ENCODE measurements at places on chromosomes 12 and 14.

DNA sequence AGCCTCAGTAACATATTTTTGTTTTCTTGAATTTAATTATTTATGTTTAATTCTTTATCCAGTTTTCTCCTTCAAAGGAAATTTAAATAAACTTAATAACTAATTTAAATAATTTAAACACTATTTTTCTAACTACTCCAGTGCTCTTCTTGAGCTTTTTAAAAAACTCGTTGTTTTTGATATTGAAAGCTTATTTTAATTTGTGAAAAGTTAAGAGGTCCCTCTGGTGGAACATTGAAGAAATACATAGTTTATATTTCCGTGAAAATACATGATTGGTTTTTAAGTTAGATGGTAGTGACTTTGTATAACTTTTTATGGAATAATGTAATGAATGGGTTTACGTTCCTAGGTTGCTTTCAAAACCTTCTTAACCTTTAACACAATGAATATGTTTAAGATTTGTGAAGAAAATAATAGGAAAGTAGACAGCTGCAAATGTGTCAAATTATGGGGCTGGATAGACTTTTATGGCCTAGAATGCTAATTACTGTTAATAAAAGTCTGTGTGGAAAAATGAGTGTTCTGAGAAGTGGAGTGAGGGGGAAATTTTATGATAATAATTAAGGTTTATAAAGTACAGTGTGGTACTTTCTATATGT lies 45.9 kb upstream of the MSRB3 start:
- DNase-seq = no peak

DNA sequence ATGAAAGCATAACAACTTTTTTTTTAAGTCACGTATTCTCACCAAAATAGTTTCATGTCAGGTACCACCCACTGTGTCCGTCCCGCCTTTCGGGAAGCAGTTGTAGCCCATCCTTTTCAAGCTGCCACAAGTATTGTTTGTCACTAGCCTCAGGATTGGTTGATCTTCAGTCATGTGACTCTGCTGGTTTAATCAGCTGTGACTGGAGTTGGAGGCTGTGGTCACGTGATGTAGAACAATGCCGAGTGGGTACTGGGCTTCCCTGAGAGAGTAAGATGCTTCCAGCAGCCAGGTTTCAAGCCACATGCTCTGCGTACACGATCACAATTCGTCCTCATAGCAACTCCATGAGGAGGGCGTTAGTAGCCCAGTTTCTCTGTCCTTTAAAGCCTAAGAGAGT lies 83.0 kb upstream of the WSCD2 start:
- no peak for DNase-seq

DNA sequence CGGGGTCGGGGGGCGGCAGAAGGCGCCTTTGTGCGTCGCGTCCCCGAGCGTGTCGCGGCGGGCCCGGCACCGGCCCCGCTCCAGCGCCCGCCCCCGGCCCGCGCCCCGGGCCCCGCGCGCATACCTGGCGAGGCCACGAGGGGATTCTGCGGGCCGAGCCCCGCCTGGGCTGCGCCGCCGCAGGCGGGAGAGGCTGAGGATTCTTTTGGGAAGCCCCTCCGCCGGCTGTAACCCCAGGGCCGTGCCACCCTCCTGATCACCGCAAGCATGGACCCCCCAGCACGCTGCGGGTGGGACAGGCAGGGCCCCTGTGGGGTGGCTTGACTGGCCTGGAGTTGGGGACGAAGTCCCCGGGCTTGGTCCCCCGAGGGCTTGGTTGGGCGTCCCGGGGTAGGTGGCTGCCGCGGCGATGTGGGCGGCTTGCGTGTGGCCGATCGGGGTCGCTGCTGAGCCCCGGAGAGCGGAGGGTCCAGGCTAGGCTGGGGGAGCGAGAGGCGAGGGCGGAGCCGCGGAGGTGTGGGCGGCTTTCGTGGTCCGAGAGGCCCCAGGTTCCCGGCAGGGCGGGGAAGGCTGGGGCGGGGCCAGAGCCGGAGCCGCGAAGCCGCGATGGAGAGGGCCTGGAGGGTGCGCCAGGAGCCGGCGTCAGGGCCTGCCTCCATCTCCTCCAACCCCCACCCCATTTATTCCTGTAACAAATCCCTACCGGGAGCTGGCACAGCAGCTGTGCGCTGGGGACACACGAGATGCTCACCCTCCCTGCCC lies 28.4 kb upstream of the GPR132 start:
- peak; percentile 79 for DNase-seq

GRCh38 chr12:19764408-19764807 lies 325.1 kb downstream of the AEBP2 start:
- no peak for DNase-seq

- DNase-seq = no peak
Measured at GRCh38 chr12:114694436-114695304, 10.7 kb upstream of the TBX3 start.

DNA sequence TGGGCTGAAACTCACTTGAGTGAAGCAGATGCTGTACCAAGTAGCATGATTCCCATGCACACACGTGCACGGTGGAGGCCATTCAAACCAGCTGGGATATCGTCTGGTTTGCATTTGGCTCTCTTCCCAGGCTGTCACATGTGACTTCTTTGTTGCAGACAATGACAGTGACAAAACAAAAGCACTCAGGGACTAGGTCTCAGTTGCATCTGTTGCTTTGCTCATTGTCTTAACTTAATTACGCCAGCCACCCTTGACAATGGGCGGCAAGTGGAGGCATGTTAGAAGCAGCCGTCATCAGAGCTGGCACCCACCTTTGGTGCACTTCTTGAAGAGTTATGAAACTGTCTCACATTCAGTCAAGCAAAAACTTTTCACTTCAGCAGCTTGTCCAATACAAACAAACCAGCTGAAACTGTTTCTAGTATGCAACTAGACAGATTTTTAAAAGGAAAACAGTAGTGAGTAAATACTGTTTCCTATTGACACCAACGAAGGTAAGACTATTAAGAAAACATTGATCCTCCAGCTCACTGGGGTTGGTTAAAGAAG lies 74.3 kb downstream of the IGF1 start:
- no peak for DNase-seq

- no peak for DNase-seq
Measured at GRCh38 chr12:130462558-130463274, 125.0 kb downstream of the PIWIL1 start.

DNA sequence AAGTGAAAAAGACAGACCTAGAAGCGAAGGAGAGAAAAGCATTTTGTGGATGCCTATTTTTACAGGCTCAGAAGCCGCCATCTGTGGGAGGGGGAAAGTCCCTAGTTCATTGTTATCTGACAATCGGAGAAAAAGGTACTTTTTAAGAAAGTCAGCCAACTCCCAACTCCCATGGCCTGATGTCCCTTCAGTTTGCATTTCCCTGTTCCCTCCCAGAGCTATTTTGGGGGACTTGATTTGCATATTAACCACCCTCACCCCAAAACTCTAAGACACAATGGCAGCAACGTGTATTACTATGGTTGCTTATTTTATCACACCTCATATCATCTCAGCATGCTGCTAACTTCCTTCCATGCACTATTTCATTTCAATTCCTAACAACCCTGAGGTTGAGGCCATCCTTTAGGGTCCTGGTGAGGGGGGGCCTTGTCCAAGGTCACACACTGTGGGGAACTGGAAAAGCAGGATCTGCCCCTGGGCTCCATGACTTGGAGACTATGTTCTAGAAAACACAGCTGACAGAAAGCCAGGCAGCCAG lies 18.7 kb downstream of the HVCN1 start:
- DNase-seq = no peak

- DNase-seq = no peak
Measured at GRCh38 chr14:95233702-95234241, 76.4 kb upstream of the DICER1 start.

GRCh38 chr12:51997136-51997535 lies 9.6 kb upstream of the TAMALIN start:
- no peak for DNase-seq

GRCh38 chr12:18340786-18341185 lies 79.5 kb downstream of the PIK3C2G start:
- DNase-seq = no peak

DNA sequence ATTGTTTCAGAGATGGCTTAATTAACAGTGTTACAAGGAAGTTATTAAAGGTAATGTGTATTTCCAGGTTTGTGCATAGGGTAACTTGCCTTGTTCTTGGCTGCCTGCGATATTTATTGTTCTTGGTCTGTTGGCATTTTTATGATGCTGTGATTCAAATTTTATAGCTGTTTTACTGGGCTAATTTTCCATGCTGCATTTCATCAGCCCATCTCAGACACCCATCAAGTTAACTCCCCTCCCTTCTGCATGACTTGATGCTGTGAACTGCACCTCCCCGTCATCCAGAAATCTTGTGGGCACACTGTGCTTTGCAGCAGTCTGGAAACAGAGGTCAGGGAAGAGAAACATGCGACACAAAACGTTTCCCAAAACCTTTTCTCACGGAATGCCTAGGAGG lies 1049.2 kb downstream of the AACS start:
- DNase-seq = no peak

GRCh38 chr14:96053600-96054381 lies 14.6 kb downstream of the C14orf132 start:
- DNase-seq = no peak

DNA sequence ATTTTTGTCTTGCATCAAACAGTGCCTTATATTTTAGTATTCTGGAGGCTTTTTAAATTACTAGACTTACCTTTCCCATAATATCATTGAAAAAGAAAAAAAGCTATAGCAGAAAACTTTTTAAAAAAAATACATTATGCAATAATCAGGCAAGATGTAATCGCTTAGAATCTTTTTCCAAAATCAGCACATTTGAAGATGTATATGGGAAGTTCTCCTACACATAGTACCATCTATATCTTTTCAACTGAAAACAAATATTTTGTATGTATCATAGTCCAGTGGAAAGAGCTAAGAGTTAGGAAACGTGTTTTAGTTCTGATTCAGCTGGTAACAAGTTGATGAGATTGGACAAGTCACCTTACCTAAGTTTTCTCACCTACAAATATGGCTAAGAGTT lies 70.6 kb downstream of the SLC41A2 start:
- DNase-seq = no peak

GRCh38 chr14:66369157-66369697 lies 116.9 kb upstream of the CCDC196 start:
- no peak for DNase-seq

DNA sequence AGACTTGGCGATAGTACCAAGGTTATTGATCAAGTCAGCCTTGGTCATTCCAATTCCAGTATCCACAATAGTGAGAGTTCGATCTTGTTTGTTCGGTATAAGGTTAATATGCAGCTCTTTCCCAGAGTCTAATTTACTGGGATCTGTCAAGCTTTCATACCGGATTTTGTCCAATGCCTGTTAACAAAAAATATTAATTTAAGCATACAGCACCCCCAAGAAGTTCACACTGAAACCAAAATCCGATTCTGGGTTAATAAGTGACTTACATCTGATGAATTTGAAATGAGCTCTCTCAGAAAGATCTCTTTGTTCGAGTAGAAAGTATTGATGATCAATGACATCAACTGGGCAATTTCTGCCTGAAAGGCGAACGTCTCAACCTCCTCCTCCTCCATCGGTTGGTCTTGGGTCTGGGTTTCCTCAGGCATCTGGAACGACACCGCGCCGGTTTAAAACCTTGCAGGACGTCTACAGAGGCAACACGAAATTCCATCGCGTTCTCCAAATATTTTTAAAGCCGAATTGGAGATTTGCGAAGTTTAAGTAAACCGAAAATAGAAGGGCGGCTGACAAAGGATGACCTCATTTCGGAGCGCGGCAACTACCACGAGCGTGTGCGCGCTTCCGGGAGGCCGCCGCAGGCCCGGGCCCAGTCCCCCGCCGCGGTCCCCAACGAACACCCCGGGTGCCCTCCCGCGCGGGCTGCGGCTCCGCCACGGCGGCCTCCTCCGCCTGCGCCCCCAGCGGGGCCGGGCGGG lies 716 bp downstream of the HSP90AA1 start:
- DNase-seq = peak; percentile 43

GRCh38 chr12:57101892-57102695 lies 9.1 kb downstream of the STAT6 start:
- no peak for DNase-seq

DNA sequence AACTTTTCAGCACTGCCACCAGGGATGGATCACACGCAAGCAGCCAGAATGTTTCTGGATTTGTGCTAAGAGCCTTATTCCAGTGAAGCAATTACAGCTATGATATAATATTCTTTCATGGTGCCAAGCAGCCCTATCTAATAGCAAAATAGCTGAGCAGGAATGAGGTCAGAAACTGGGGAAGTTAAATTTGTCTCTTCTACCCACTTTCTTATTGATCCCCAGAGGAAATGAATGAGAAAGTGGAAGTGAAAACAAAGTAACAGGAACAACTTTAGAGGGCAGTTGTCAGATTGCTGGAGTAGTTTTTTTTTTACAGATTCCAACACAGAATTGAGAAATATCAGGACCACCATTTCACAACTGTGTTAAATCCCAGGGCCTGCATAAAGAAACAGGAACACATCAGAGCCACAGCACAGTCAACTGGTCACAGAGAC lies 44.8 kb downstream of the GCH1 start:
- DNase-seq = no peak

GRCh38 chr12:14618983-14619382 lies 51.3 kb upstream of the PLBD1 start:
- no peak for DNase-seq

DNA sequence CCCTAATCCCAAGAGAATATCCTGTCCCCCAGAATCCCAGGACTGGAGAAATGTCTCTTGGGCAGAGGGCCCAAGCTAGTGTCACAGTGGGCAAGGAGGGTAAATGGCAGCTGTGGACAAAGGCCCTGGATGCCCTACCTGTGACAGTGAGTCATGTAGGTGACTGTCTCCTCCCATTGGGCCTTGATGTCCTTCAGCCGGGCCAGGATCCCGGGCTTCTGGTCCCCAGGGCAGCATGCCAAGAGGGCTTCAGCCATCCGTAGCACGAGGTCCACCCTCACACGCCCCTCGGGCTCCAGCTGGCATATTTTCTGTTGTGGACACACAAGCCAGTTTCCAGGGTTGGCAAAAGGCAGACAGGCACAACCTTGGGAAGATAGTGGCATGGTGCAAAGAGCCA lies 48.8 kb downstream of the SYNE3 start:
- DNase-seq = no peak

- DNase-seq = no peak
Measured at GRCh38 chr14:89418452-89418851, 1.4 kb upstream of the FOXN3 start.

DNA sequence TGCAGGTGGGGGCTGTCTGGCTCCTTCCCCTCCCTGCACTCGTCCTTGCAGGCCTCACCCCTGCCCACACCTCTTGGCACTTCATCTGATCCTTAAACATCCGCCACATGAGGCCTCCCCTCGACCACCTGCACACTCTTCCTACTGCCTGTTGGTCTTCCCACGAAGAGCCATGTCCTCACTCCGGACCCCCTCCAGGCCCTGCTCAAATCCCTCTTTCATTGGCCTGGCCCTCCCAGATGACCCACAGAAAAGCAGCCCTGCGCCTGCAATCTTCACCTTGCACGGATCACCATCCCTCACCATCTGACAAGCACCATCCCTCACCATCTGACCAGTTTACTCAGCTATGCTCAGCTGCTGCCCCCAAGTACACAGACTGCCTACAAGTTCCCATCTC lies 193.6 kb downstream of the BCL11B start:
- no peak for DNase-seq

- DNase-seq = no peak
Measured at GRCh38 chr12:68876461-68876860, 56.5 kb downstream of the CPM start.
